Bronchial smooth muscle cell (primary cell): ENCODE measurements at places on chromosomes 7 and 10. TPM values are rescaled to one million over a fixed set of nuclear protein-coding genes. Genes with fewer than 3 reads are reported as not detected.

AKR1C3 gene
- 158 and 170 TPM in 2 replicates for total RNA-seq

RPEL1 gene
- under 0.01 TPM in 1 of 2 replicates, not detected in the other for total RNA-seq

GSTO2 gene
- total RNA-seq, result 1.7 and 2.4 TPM in 2 replicates

GPR22 gene
- total RNA-seq, result not detected in 2 replicates

HBP1 gene
- 134 and 149 TPM in 2 replicates for total RNA-seq

ASZ1 gene
- total RNA-seq, result not detected in 2 replicates

FRA10AC1 gene
- total RNA-seq, result 3.7 and 6.1 TPM in 2 replicates

CRHR2 gene
- total RNA-seq, result not detected in 2 replicates

STX1A gene
- total RNA-seq, result 16.5 and 37.4 TPM in 2 replicates

FLNC gene
- 166 and 209 TPM in 2 replicates for total RNA-seq

PTCD1 gene
- 6.3 and 6.6 TPM in 2 replicates for total RNA-seq

SCIN gene
- total RNA-seq, result 0.16 TPM in 1 of 2 replicates, not detected in the other

SUFU gene
- 2.9 and 3.2 TPM in 2 replicates for total RNA-seq

EZH2 gene
- 4.3 and 4.7 TPM in 2 replicates for total RNA-seq

MYL10 gene
- total RNA-seq, result not detected in 2 replicates

SUN3 gene
- not detected in 2 replicates for total RNA-seq

CALHM3 gene
- not detected in 2 replicates for total RNA-seq

COL1A2 gene
- total RNA-seq, result 4,873 and 6,723 TPM in 2 replicates

UNC5B gene
- 3.9 and 11.4 TPM in 2 replicates for total RNA-seq

HTR7 gene
- 2.9 and 3.3 TPM in 2 replicates for total RNA-seq

PNLIPRP2 gene
- not detected in 2 replicates for total RNA-seq

CAMK2G gene
- 18.0 and 23.8 TPM in 2 replicates for total RNA-seq

PKD1L1 gene
- total RNA-seq, result under 0.01 TPM in 2 replicates

ELMO1 gene
- 0.16 and 0.26 TPM in 2 replicates for total RNA-seq

MET gene
- 13.1 and 20.2 TPM in 2 replicates for total RNA-seq
